Sigmoid colon (tissue), 7 donors: ENCODE measurements at places on chromosomes 4 and X.

DNA sequence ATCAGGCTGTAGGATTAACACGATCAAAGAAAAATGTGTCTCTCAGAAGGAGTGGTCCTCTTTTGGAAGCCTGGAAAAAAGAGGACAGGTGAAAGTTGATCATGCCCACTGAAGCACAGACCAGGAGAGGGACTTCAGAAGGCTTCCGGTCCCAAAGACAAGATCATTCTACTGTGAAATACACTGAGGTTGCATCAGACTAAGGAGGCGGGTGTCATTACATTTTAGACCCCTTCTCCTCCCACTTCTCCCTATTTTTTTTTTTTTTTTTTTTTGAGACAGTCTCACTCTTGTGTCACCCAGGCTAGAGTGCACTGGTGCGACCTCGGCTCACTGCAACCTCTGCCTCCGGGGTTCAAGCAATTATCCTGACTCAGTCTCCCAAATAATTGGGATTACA is 67.5 kb downstream of the RBM47 start:
- H3K27me3 ChIP-seq, result no peaks in the 10 kb centered on the region
- no peak overlapping the region for H3K27ac ChIP-seq
- DNase-seq, result no peak
- no peak overlapping the region for H3K4me3 ChIP-seq
- no peaks in the 10 kb centered on the region for H3K4me1 ChIP-seq
- H3K36me3 ChIP-seq, result no peaks in the 10 kb centered on the region

GRCh38 chr4:10168151-10168550 is 51.6 kb upstream of the WDR1 start:
- no peak overlapping the region for H3K27ac ChIP-seq
- no peak for DNase-seq
- H3K27me3 ChIP-seq, result no peaks in the 10 kb centered on the region
- no peaks in the 10 kb centered on the region for H3K36me3 ChIP-seq

DNA sequence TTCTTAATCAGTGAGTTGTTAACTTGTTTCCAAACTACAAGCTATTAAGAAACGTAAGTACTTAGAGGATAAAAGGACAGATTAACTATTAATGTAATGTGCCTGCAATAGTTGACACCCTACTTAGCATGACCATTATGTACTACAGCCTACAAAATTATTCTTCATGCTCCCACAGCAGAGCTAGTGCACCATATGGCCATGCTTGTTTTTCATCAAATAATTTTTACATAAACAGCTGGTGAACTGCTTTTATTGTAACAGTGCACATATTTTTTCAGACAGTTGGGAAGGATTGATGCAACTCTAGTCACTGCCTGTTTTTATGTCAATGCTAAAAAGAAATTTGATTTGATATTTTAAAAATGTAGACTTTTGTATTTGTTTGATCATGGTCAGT is 10.2 kb upstream of the MAGEB10 start:
- no peak overlapping the region for H3K4me3 ChIP-seq
- no peak for DNase-seq
- H3K4me1 ChIP-seq, result no peaks in the 10 kb centered on the region
- H3K36me3 ChIP-seq, result no peaks in the 10 kb centered on the region

GRCh38 chr4:150510176-150510865 is 71.6 kb upstream of the MAB21L2 start:
- H3K36me3 ChIP-seq, result no peaks in the 10 kb centered on the region
- no peak overlapping the region for H3K27ac ChIP-seq
- H3K27me3 ChIP-seq, result no peaks in the 10 kb centered on the region

GRCh38 chr4:125091-125771 is 930 bp downstream of the ZNF718 start:
- DNase-seq, result no peak
- H3K4me1 ChIP-seq, result no peaks in the 10 kb centered on the region
- H3K36me3 ChIP-seq, result peaks cover 25% of the 10 kb centered on the region
- no peaks in the 10 kb centered on the region for H3K27me3 ChIP-seq

- H3K4me3 ChIP-seq, result no peak overlapping the region
- no peaks in the 10 kb centered on the region for H3K4me1 ChIP-seq
- DNase-seq, result no peak
- no peaks in the 10 kb centered on the region for H3K27me3 ChIP-seq
- no peaks in the 10 kb centered on the region for H3K36me3 ChIP-seq
- no peak overlapping the region for H3K27ac ChIP-seq
Measured at GRCh38 chrX:65093658-65094057, 117.4 kb upstream of the ZC4H2 start.

DNA sequence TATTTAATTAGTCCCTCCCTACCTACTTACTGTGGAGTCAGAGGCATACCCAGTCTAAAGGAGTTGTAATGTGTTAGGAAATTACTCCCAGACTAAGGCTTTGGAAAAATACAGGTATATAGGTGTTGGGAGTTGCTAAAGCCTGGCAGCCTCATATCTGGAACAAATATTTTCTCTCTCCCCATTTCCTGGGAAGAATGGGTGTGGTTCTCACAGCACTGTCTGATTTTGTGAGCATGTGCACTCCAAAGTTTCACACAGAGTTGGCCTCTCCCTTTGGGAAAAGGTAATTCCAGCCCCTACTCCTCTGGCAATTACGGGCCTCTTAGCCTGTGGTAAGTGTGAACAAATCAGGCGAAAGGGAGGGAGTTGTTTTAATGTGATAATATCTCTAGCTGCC is 187.0 kb downstream of the MID1IP1 start:
- no peak overlapping the region for H3K4me3 ChIP-seq
- DNase-seq, result no peak
- no peaks in the 10 kb centered on the region for H3K27me3 ChIP-seq

DNA sequence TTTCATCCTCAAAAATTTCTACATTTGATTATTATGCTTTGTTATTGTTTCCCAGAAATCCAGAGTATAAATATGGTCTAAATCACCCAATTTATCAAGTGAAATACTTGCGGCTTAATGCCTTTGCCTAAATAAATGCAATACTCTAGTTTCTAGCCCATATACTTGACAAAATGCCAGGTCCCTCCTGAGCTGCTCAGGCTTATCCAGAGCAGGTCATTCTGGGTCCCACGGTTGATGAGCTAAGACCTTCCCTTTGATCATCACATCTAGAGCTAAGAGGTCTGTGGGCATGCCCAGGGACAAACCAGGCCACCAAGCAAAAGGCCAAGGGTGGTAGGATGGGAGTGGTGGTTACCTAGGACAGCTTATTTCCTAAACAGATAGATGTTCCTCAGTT is 180.1 kb downstream of the SMIM20 start:
- no peak for DNase-seq
- H3K27me3 ChIP-seq, result no peaks in the 10 kb centered on the region
- no peak overlapping the region for H3K27ac ChIP-seq
- no peak overlapping the region for H3K4me3 ChIP-seq

GRCh38 chrX:151397741-151398070 is 700 bp downstream of the VMA21 start:
- H3K27ac ChIP-seq, result peak overlapping the region; percentile 88
- peak overlapping the region; percentile 66 for H3K4me3 ChIP-seq
- H3K36me3 ChIP-seq, result no peaks in the 10 kb centered on the region
- no peaks in the 10 kb centered on the region for H3K27me3 ChIP-seq

GRCh38 chr4:38865445-38865844 is 2.2 kb upstream of the FAM114A1 start:
- no peak for DNase-seq
- no peak overlapping the region for H3K4me3 ChIP-seq
- no peak overlapping the region for H3K27ac ChIP-seq
- H3K36me3 ChIP-seq, result no peaks in the 10 kb centered on the region
- H3K27me3 ChIP-seq, result no peaks in the 10 kb centered on the region

DNA sequence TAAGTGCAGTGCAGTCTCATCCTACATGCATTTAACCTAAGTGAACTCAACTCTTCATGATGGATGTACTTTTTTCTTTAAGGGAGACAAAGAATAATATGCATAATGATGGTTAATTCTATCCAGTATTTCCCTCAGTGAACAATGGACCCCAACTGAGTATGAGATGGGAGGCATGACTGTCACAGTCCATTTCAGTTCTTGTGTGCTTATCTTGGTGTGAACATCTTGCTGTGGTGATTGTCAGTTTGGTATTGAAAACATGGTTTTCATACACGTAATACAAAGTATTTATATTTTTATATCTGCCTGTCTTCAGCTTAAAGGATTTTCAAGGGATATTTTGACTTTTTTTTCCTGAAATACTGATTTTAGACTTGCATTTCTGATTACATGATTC is 72.0 kb upstream of the NDUFC1 start:
- no peak overlapping the region for H3K4me3 ChIP-seq
- DNase-seq, result no peak
- H3K27ac ChIP-seq, result no peak overlapping the region
- no peaks in the 10 kb centered on the region for H3K27me3 ChIP-seq

GRCh38 chr4:102217345-102217744 is 127.9 kb downstream of the SLC39A8 start:
- DNase-seq, result no peak
- H3K27me3 ChIP-seq, result no peaks in the 10 kb centered on the region
- no peak overlapping the region for H3K4me3 ChIP-seq
- no peaks in the 10 kb centered on the region for H3K4me1 ChIP-seq
- no peak overlapping the region for H3K27ac ChIP-seq
- H3K36me3 ChIP-seq, result no peaks in the 10 kb centered on the region

GRCh38 chr4:149702414-149703293 is 113.0 kb downstream of the IQCM start:
- H3K36me3 ChIP-seq, result no peaks in the 10 kb centered on the region
- no peaks in the 10 kb centered on the region for H3K27me3 ChIP-seq
- H3K27ac ChIP-seq, result no peak overlapping the region
- H3K4me1 ChIP-seq, result no peaks in the 10 kb centered on the region
- H3K4me3 ChIP-seq, result no peak overlapping the region

GRCh38 chr4:25783126-25783525 is 79.7 kb downstream of the SEL1L3 start:
- H3K36me3 ChIP-seq, result no peaks in the 10 kb centered on the region
- DNase-seq, result no peak
- H3K27me3 ChIP-seq, result no peaks in the 10 kb centered on the region
- H3K4me1 ChIP-seq, result no peaks in the 10 kb centered on the region

DNA sequence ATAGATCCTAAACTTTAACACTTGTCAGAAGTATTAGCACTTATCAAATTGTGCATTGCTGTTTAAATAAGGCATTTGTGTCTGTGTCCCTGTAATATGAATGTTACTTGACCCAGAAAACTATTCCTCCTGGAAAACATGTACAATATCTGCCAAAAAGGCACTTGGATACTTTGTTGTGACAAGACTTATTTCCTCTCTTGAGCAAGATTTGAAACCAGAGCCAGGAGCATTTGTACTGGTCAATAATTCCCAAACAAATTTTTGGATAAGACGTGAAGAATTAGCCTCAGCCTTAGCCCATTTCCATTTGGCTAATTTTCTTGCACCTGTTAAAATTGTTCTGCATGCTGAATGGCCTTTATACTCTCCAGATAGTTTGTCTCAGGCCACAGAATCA is 176.3 kb upstream of the GK2 start:
- H3K36me3 ChIP-seq, result no peaks in the 10 kb centered on the region
- no peaks in the 10 kb centered on the region for H3K27me3 ChIP-seq

DNA sequence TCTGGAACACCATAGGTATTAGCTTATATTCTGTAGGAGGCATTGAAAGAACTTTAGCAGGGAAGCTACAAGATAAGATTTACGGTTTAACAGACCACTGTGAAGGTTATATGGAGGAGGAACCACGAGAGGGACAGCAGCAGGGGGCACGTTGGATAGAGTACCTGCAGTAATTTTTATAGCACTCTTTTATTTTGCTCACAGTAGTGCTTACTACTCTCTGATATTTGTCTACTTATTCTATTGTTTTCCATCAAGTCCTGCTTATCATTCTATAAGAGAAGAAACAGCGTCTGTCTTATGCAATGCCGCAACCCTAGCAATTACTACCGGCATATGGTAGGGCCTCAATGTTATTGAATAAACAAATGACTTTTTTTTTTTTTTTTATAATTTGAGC is 122.5 kb downstream of the PCDH7 start:
- no peaks in the 10 kb centered on the region for H3K36me3 ChIP-seq
- H3K4me3 ChIP-seq, result no peak overlapping the region
- H3K4me1 ChIP-seq, result peaks cover 6% of the 10 kb centered on the region
- H3K27ac ChIP-seq, result no peak overlapping the region
- DNase-seq, result no peak

GRCh38 chr4:153204247-153204671 is at the start of gene TRIM2:
Gene TRIM2 (plus strand): TSS chr4:153204443. CDS start chr4:153204531, 88 bp downstream.
- H3K4me1 ChIP-seq, result no peaks in the 10 kb centered on the region
- H3K4me3 ChIP-seq, result peak within 1 kb of the TSS; percentile 29
- no peaks in the 10 kb centered on the region for H3K36me3 ChIP-seq
- H3K27ac ChIP-seq, result peak within 1 kb of the TSS; percentile 14
- peak; percentile 84 for DNase-seq

GRCh38 chrX:107102980-107103379 is 15.6 kb downstream of the RBM41 start:
- H3K4me3 ChIP-seq, result no peak overlapping the region
- no peak overlapping the region for H3K27ac ChIP-seq
- no peaks in the 10 kb centered on the region for H3K4me1 ChIP-seq
- H3K36me3 ChIP-seq, result peaks cover 5% of the 10 kb centered on the region
- DNase-seq, result no peak

- H3K27ac ChIP-seq, result no peak overlapping the region
- H3K4me1 ChIP-seq, result peaks cover 8% of the 10 kb centered on the region
- no peak for DNase-seq
Measured at GRCh38 chr4:139511320-139511719, 44.7 kb downstream of the SETD7 start.

- no peaks in the 10 kb centered on the region for H3K4me1 ChIP-seq
- H3K27me3 ChIP-seq, result no peaks in the 10 kb centered on the region
- H3K36me3 ChIP-seq, result no peaks in the 10 kb centered on the region
- H3K27ac ChIP-seq, result no peak overlapping the region
- H3K4me3 ChIP-seq, result no peak overlapping the region
Measured at GRCh38 chr4:112813790-112814189, 176.8 kb downstream of the LARP7 start.

- no peak overlapping the region for H3K27ac ChIP-seq
- no peak overlapping the region for H3K4me3 ChIP-seq
- H3K36me3 ChIP-seq, result no peaks in the 10 kb centered on the region
- DNase-seq, result no peak
Measured at GRCh38 chr4:123812066-123812390, 415.4 kb downstream of the SPRY1 start.

DNA sequence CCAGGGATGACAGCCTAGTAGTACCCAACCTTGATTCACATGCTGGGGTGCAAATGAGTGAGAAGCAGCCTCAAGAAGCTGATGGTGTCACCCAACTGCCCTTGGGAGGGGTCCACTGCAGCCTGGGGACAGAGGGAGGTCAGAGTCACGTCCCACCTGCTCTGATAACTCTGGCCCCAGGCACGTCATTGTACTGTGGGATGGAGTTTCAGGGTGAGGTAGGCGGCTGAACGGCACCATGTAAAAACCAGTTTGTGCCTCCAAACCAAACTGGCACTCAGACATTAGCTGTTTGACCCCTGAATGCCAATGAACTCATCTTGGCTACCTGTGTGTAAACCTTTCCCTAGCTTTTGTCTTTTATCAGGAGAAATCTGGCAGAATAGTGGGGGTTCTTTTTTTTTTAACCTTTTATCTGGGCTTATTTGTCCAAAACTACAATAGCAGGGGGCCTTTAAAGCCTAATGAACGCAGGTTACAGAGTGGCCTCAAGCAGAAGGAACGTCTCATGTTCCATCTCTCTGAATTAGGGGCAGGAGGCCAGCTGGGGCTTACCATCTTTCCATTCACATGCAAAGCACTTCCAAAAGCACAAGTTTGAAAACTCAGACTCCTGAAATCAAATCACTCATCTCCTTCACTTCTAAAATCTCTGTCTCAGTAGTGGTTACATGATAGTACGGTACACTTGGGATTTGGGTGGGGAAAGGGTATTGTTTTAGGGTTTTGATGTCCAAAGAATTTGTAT is 89.4 kb downstream of the IRF2 start:
- H3K36me3 ChIP-seq, result peaks cover 19% of the 10 kb centered on the region
- DNase-seq, result no peak
- H3K27ac ChIP-seq, result peak overlapping the region; percentile 81
- peaks cover 48% of the 10 kb centered on the region for H3K4me1 ChIP-seq
- no peaks in the 10 kb centered on the region for H3K27me3 ChIP-seq
- no peak overlapping the region for H3K4me3 ChIP-seq
